Naive B cell (primary cell): ENCODE measurements at places on chromosomes 1 and 21. TPM values are rescaled to one million over a fixed set of nuclear protein-coding genes. Genes with fewer than 3 reads are reported as not detected.

- no peaks in the 10 kb centered on the region for H3K4me1 ChIP-seq
- DNase-seq = no peak
- no peak overlapping the region for H3K27ac ChIP-seq
Measured at GRCh38 chr1:163240705-163241104, 38.0 kb upstream of the RGS5 start.

Gene ATP13A2
- polyA plus RNA-seq = 24.1 TPM

Gene MAP3K7CL
- polyA plus RNA-seq = 17.4 TPM

GRCh38 chr1:169529068-169529642, 43.4 kb upstream of the SLC19A2 start:
- no peak overlapping the region for H3K4me3 ChIP-seq
- peak overlapping the region; percentile 55 for H3K27ac ChIP-seq
- H3K27me3 ChIP-seq = peaks cover 17% of the 10 kb centered on the region

- DNase-seq = no peak
- H3K4me1 ChIP-seq = peaks cover 12% of the 10 kb centered on the region
- peaks cover 22% of the 10 kb centered on the region for H3K27me3 ChIP-seq
- H3K4me3 ChIP-seq = no peak overlapping the region
- H3K36me3 ChIP-seq = no peaks in the 10 kb centered on the region
- no peak overlapping the region for H3K27ac ChIP-seq
Measured at GRCh38 chr1:194281376-194281775, 1095.0 kb upstream of the B3GALT2 start.

Gene EVA1B
- 0.83 TPM for polyA plus RNA-seq

DNA sequence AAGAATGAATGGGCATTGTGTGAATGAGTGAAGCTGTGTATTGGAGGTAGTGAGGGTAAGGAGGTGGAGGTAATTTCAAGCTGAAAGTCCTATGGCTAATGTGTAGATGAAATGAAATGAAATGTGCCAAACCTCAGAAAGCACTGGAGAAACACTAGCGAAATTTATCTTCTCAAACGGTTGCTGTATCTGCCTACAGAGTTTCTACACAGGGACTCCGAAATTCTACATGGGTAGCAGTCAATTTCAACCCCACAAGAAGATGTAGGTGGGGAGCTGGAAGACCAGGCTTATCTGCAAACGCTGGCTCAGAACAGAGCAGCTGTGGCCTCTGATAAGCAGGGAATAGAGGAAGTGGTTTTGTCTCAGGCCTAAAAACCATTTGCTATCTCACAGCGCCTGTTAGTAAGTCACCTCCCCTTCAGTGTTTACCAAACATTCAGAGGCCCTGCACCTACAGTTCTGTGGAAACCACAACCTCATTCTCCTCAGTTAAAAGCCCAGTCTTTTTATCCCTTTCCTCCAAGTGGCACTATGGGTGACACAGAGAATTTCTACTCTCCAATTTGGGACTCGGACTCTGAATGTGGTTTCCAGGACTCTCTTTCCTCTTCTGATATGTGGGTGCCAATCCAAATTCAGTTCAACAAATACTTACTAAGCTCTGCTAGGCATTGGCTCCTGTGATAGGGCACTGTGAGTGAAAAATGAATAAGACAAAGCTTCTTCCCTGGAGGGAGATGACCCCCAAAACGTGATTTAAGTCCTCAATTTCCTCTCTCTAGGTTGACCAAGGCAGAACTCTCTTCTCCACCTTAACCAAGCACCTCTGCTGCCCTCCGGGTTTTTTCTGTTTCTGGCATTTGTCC, 17.2 kb upstream of the SLAMF6 start:
- H3K27me3 ChIP-seq = no peaks in the 10 kb centered on the region
- H3K27ac ChIP-seq = peak overlapping the region; percentile 90
- peaks cover 5% of the 10 kb centered on the region for H3K36me3 ChIP-seq
- no peak overlapping the region for H3K4me3 ChIP-seq

- no peak overlapping the region for H3K27ac ChIP-seq
- H3K4me1 ChIP-seq = no peaks in the 10 kb centered on the region
- no peaks in the 10 kb centered on the region for H3K36me3 ChIP-seq
- DNase-seq = no peak
Measured at GRCh38 chr1:100734676-100735075, 15.1 kb downstream of the VCAM1 start.

DNA sequence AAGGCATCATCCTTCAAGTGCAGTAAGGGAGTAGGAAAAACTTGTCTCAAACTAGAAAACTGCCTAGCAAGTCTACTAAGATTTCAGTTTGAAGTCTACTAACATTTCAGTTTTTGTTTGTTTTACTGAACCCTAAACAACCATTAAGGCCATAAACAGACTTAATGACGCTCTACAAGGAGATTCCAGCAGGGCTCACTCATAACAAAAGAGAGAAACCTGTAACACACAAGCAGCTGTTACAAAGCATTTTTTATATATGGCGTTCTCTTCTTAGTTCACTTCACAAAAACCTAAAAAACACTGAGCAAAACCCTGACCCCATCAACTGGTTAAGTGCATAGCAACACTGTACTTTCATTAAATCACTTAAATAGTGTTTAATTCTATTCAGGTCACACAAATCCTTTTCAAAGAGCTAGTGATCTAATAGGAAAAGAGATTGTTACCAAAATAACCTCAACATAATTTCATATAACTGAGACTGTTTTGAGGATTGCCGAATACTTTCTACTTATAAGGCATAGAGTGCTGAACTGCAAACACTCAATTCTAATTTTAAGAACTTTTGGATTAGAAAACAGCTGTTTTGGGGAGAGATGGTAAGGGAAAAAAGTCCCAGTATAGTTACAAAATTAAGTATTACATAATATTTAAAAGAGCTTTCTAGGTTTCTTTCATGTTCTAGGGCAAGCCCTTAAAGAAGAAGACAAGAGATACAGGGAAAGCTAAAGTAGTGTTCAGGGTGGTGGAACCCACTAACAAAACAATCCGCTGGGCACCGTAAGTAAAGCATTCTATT, 1.4 kb downstream of the B3GALNT2 start:
- H3K4me3 ChIP-seq = peak overlapping the region; percentile 91
- no peaks in the 10 kb centered on the region for H3K27me3 ChIP-seq
- no peaks in the 10 kb centered on the region for H3K36me3 ChIP-seq
- no peak for DNase-seq

- no peaks in the 10 kb centered on the region for H3K4me1 ChIP-seq
- H3K36me3 ChIP-seq = no peaks in the 10 kb centered on the region
- DNase-seq = no peak
- H3K27ac ChIP-seq = no peak overlapping the region
Measured at GRCh38 chr1:157073944-157074685, 25.5 kb downstream of the ETV3L start.

DNA sequence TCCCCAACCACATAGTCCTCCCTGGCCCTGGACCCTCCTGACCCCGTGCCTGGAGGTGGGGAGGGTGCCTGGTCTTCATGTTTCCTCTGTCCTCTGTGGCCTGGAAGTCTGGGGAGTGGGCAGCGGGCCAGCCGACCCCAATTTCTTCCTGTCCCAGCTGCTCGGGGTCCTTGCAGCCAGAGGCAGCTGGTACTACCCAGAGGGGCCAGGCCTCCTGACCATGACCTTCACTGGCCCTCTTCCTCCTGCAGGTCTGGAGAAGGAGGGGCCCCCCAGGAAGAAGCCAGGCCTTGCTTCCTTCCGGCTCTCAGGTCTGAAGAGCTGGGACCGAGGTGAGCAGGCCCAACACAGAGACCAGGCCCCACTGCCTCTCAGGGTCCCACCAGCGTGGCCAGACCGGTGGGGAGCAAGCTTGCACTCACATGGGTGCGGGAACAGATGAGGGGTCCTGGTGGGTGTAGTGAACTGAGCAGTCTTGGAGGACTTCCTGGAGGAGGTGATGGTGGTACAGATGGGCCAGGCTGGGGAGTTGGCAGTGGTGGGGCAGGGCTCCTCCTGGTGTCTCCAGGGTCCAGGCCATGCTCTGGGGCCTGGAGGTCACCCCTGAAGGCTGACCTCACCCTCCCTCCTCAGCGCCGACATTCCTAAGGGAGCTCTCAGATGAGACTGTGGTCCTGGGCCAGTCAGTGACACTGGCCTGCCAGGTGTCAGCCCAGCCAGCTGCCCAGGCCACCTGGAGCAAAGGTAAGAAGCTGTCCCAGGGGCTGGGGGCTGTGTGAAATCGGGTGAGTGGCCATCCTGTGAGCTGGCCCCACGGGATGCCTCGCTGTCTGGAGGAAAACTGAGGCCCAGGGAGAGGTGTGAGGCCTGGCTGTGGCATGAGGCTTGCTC, 32.7 kb downstream of the TRIM11 start:
- H3K36me3 ChIP-seq = no peaks in the 10 kb centered on the region
- H3K27ac ChIP-seq = no peak overlapping the region
- peaks cover 4% of the 10 kb centered on the region for H3K4me1 ChIP-seq
- no peak for DNase-seq

- H3K4me1 ChIP-seq = no peaks in the 10 kb centered on the region
- H3K27me3 ChIP-seq = peaks cover 17% of the 10 kb centered on the region
- H3K4me3 ChIP-seq = no peak overlapping the region
- no peak for DNase-seq
- no peaks in the 10 kb centered on the region for H3K36me3 ChIP-seq
Measured at GRCh38 chr1:87210151-87210550, 118.5 kb upstream of the LMO4 start.

Gene KIF14
- not detected for polyA plus RNA-seq

GRCh38 chr1:151003180-151003579, 3.5 kb downstream of the MINDY1 start:
- H3K36me3 ChIP-seq = peaks cover 4% of the 10 kb centered on the region
- H3K27me3 ChIP-seq = no peaks in the 10 kb centered on the region
- peaks cover 53% of the 10 kb centered on the region for H3K4me1 ChIP-seq
- no peak overlapping the region for H3K27ac ChIP-seq

DNA sequence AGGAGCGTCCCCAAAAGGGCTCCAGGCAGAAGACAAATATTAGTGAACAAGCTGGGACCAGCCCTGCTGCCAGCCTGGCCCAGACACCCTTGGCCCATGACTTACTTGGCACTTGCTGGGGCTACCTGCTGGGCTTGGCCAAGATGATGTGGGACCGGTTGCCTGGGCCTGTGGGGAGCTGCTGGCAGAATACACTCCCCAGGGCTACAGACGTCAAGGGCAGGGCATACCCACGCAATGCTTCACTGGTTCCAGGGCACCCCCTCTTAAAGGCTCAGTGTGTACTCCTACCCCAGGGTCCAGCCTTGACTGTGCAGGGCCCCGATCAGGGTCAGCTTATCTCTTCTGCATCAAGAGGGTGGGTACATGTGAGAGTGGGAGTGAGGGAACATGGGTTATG, 106.5 kb upstream of the SLC2A1 start:
- no peaks in the 10 kb centered on the region for H3K36me3 ChIP-seq
- H3K27me3 ChIP-seq = no peaks in the 10 kb centered on the region
- H3K27ac ChIP-seq = no peak overlapping the region
- peaks cover 26% of the 10 kb centered on the region for H3K4me1 ChIP-seq
- DNase-seq = no peak
- H3K4me3 ChIP-seq = no peak overlapping the region

Gene BRINP2
- polyA plus RNA-seq = not detected

DNA sequence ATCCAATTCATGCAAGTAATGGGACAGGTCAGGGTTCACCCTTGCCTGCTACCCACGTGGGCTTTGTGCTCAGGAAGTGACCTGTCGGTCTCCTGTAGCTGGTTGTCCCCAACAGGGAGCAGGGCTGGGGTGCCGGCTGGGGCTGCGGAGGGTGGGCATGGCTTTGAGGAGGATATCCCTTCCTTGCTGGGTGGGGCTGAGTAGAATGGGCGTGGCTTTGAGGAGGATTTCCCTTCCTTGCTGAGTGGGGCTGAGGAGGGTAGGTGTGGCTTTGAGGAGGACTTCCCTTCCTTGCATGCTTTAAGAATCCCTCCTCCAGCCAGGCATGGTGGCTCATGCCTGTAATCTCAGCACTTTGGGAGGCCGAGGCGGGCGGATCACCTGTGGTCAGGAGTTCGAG, 151.3 kb downstream of the CLIC6 start:
- H3K4me1 ChIP-seq = peaks cover 21% of the 10 kb centered on the region
- H3K4me3 ChIP-seq = no peak overlapping the region
- DNase-seq = no peak
- peaks cover 37% of the 10 kb centered on the region for H3K36me3 ChIP-seq

DNA sequence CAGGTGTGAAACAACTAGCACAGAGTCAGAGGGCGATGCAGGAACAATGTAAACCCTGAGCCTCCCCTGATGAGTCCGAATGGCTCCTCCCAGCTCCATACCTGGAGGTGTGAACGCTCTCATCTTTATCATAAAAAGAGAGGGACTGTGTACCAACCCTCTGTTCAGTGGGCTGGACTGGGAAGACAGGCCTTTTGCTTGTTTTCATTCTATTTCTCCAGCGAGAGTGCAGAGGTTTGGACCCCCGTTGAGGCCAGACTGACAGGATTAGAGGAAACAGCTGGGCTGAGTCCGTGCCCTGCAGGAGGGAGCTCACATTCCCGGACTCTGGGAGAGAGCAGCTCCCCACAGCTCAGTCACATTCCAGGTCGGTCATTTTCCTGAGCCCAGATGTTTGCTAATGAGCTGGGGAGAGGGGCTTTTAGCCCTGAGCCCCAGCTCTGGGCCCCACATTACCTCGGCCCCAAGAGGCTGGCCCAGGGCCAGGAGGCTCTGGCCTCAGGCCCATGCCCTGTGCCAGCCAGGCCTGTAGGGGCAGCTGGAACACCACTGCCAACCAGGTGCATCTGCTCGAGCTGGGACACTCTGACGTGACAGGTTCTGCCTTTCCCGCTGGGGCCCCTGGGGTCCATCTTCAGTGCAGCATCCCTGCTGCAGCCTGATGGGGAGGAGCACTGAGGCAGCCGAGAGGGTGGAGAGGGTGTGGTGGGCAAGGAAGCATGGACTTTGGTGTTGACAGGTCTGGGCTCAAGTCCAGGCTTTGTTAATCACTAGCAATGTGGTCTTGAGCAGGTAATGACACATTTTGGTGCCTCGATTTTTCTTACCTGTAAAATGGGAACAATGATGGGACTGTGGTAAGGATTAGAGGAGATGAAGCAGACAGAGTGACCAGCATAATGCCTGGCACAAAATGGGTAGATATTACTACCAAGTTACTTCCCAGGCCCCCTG, 3.5 kb upstream of the NBL1 start:
- H3K4me1 ChIP-seq = peaks cover 13% of the 10 kb centered on the region
- H3K36me3 ChIP-seq = peaks cover 8% of the 10 kb centered on the region
- H3K27me3 ChIP-seq = peaks cover 41% of the 10 kb centered on the region
- H3K4me3 ChIP-seq = no peak overlapping the region

DNA sequence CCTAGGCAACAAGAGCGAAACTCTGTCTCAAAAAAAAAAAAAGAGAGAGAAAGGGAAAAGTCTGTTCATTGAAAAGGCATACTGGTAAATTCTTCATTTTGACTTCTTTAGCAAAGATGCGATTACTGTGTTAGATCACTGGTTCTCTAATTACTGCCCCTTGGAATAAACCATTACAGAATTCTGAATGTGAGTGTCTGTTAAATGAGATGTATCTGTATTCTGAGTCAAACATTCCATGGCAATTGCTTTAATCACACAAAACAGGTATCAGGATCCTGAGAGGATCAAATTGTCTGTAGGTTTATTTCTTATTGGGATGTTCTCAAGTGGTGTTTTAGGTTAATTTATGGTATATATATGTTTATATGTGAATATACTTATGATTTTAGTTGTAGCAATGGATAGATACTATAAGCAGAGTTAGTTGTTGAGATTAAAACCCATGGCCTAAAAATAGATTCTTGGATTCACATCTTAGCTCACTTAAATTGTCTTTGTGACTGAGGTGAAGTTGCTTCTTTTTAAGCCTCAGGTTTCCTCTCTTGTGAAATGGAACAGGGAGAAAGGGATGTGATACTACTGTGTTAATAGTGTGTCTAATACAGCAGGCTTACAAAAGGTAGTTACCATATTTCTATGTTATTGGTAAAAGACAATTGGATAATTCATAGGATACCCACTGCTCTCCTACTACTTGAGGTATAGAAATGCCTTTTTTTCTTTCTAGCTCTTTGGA, 16.2 kb downstream of the SRRM1 start:
- H3K4me3 ChIP-seq = no peak overlapping the region
- DNase-seq = no peak
- H3K27me3 ChIP-seq = no peaks in the 10 kb centered on the region
- H3K36me3 ChIP-seq = peaks cover 37% of the 10 kb centered on the region
- H3K4me1 ChIP-seq = peaks cover 4% of the 10 kb centered on the region

GRCh38 chr1:168089326-168089978, 47.3 kb downstream of the GPR161 start:
- peaks cover 2% of the 10 kb centered on the region for H3K4me1 ChIP-seq
- no peaks in the 10 kb centered on the region for H3K36me3 ChIP-seq
- DNase-seq = no peak
